ENCODE measurements at places on chromosomes 16 and 17.

DNA sequence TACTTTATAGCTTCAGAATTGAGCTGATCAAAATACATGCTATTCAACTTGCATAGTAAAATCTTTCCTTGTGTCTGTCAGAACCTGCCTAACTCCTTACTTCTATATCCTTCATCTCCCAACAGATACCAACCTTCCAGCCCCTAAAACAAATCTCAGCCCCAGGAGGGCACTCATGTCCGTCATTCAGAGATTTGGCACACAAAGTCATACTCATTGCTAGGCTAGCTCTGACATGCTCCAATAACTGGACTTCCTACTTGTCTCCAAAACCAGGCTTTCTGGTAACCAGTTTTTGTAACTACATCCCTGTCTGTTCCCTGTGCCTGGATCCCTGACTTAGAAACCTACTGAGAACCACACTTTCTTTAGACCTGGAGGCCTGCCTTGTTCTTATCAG is 37.5 kb upstream of the DHX40 start:
- no peak for DNase-seq

GRCh38 chr16:25031132-25031440 is 15.9 kb upstream of the ARHGAP17 start:
- DNase-seq, result no peak

DNA sequence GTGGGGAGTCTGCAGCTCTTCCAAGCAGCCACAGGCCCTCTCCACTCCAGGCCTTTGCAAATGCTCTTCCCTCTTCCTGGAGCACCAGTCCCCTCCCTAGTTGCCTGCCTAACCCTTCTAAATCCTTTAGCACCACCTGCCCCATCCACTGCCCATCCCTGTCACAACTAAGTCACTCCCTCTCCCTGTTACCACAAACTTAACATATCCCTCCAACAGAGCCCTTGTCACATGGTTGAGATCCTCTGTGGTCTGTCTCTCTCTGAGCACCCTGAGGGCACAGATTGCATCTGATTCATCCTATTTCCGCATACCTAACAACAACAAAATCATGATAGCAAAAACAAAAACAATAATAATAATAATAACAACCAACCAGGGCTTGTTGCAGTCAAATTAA is 11.0 kb upstream of the BEAN1 start:
- no peak for DNase-seq

GRCh38 chr16:27189335-27189972 is 13.9 kb upstream of the KDM8 start:
- DNase-seq, result no peak

Data from T-helper 2 cell (primary cell).